NCI-H1092 (cell line): ENCODE measurements at places on chromosomes 1 and 21.
A peak's percentile ranks its signal among the peaks of the same experiment; 100 is the strongest.

DNA sequence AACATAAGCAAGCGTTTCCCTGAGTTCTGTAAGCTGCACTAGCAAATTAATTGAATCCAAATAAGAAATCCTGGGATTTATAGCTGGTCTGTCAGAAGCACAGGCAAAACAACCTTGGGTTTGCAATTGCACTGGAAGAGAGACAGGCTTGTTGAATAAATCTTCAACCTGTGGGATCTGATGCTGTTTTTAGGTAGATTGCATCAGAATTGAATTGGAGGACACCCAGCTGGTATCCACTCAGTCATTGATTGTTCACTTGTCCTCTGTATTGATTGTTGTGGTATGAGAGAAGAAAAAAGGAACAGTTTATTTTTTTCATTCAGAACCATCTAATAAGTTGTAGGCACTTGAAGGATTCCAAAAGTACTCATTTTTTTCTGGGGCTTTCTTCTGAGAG lies 497.4 kb downstream of the SIPA1L2 start:
- DNase-seq, result no peak

- peak; percentile 32 for DNase-seq
Observed at GRCh38 chr1:18344755-18345154, 136.0 kb upstream of the KLHDC7A start.

DNA sequence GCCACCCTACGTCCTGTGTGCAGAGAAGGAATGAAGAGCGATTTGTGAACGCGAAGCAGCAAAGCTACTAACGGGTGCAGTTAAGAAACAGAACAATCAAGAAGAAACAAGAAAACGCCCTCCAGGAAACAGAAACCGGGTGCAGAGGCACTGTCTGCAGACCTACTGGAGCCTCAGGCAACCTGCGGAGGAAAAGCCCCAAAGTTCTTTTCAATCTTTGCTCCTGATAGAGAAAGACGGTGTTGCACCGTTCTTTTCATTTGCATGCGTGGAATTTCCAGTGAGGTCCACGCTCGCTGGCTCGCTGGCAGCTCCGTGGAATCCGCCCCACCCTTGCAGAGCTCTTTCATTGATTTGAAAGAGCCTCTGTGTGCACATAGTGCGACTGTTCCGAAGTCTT lies 37.0 kb upstream of the PDE9A start:
- DNase-seq, result no peak

DNA sequence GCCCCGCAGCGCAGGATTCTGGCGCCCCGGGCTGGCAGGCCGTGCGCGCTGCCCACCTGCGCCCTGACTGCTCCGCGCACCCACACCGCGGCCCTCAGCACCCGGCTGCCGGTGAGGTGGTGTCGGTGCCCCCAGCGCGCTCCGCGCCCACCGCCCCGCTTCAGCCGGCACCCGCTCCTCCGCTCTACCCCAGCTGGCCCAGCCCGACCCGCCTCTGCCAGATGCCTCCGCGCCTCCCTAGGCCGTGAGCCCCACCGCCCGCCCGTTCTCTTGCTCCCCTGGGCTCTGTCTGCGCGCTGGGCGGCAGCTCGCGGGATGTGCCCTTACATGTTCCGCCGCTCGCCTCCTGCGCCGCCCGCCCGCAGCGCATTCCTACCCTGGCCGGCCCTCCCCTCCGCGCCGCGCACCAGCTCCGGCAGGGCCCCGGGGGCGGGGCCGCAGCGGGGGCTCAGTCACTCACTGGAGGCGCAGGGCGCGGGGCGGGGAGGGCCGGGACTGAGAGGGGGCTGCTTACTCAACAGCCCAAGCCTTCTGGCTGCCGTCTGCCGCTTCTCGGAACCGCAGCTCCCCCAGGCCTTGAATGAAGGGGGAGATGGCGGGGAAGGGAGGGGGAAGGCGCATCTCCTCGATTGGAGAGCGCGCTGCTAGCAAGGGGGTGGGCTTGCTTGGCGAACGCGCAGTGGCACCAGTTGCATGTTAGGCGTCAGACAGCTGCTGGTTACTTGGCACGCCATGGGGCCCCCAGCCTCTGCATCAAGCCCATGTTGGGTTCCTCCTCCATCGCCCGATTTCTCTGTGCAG lies at the start of gene PHLDA3:
TSS of gene PHLDA3 (minus strand) at position 345 of the 801 bp plus-strand sequence. CDS start 402 bp downstream, outside the sequence.
- DNase-seq, result peak; percentile 79

DNA sequence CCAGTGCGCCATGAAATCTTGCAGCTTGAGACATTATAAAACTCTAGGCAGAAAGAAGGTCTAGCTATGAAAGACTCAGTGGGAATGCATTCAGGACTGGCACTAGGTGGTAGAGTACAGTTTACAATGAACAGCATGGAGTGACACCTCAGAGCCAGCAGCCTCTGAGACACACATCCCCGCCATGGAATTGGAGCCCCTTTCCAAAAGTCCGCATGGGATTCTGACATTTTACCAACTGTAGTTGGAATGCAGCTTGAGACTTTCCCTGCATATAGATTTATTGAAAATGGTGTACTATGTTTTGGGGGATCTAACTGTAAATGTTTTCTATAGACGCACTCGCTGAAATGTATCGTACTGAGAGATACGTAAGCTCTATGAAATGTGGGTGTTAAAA lies 116.3 kb downstream of the ZSCAN20 start:
- DNase-seq, result no peak

- DNase-seq, result no peak
Observed at GRCh38 chr1:16338961-16339360, 13.3 kb downstream of the FBXO42 start.

DNA sequence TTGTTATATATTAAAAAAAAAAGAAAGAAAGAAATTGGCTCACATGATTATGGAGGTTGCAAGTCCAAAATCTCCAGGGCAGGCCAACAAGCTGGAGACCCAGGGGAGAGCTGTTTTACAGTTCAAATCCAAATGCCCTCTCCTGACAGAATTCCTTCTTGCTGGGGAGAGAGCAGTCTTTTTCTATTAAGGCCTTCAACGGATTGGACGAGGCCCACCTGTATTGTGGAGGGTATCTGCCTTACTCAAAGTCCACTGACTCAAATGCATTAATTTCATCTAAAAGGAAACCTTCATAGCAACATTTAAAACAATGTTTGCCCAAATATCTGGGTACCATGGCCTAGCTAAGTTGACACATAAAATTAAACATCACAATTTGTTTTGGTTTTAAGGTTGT lies 56.9 kb upstream of the TRIM67 start:
- no peak for DNase-seq

DNA sequence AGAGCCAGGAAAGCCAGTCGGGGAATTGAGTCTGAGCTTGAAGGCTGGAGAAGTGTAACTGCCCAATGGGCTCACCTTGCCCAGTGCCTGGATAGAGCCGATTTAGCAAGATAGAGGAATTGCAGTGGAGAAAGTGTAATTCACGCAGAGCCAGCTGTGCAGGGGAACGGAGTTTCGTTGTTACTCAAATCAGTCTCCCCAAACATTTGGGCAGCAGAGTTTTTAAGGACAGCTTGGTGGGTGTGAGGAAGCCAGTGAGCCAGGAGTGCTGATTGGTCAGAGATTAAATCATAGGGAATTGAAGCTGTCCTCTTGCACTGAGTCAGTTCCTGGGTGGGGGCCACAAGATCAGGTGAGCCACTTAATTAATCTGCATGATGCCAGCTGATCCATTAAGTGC lies 28.4 kb upstream of the NLRP3 start:
- DNase-seq, result no peak

- no peak for DNase-seq
Observed at GRCh38 chr1:3677484-3677883, 25.2 kb downstream of the TP73 start.

GRCh38 chr21:17139696-17140095 lies 373.1 kb upstream of the CXADR start:
- DNase-seq, result no peak

DNA sequence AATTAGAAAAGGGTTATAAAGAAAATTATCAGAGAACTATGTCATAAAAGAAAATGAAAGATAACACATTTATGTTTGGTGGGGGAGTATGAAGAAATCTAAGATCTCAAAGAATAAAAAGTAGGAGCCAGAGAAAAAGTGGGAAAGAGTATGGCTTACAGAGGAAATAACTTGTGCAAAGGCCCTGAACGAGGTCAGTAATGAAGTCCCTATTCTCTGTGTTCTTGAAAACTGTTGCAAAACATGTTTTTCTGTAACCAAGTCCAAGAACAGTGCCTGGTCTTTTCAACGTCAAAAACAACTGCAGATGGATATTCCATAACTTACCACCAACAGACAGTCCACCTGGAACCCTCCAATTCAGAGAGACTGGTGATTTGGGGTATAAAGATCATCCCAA lies 188.1 kb downstream of the NEGR1 start:
- no peak for DNase-seq

DNA sequence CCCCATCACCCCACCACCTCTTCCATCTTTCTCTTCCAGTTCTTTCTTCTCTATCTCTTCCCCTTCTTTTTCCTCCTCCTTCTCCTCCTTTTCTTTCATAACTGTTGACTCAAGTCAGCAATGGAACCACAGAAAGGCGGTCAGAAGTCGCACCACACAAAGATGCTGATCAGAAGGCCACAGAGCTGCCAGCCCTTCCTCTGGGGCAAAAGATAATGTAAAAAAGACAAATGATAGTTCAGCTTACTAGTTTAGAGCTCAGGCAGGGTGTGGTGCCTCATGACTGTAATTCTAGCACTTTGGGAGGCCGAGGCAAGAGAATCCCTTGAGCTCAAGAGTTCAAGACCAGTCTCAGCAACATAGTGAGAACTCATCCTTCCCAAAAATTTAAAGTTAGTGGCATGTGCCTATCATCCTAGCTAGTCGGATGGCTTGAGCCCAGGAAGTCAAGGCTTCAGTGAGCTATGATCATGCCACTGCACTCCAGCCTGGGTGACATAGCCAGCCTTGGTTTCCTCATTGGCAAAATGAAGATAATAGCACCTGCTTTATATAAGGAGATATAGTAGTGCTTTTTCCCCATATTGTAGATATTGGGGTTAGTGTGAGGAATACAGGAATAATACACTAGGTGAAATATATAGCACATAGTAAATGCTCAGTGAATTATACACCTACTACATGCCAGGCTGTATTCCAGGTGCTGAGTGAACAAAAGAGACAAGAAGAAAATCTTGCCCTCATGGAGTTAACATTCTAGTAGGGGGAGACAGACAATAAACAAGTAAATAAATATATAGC lies 12.5 kb upstream of the IGSF3 start:
- no peak for DNase-seq

GRCh38 chr21:37575580-37575979 lies 209.0 kb downstream of the DYRK1A start:
- DNase-seq, result no peak

DNA sequence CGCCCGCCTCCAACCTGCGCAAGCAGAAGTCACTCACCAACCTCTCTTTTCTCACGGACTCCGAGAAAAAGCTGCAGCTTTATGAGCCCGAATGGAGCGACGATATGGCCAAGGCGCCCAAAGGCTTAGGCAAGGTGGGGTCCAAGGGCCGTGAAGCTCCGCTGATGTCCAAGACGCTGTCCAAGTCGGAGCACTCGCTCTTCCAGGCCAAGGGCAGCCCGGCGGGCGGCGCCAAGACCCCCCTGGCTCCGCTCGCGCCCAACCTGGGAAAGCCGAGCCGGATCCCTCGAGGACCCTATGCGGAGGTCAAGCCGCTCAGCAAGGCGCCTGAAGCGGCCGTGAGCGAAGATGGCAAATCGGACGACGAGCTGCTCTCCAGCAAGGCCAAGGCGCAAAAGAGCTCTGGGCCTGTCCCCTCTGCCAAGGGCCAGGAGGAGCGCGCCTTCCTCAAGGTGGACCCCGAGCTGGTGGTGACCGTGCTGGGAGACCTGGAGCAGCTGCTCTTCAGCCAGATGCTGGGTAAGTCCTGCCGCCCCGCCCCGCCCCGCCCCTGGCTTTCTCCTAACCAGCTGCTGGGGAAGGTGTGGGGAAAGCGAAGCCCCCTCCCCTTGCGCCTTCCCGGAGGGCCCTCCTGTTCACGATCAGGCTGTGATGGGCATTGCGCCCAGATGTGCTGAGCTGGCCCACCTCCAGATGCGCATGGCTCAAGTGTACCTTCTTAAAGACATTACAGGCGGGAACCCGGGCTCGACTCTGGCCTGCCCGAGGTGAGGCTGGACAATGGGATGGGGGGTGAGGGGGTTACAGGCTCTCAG lies 110.2 kb downstream of the NAV1 start:
- DNase-seq, result peak; percentile 64

DNA sequence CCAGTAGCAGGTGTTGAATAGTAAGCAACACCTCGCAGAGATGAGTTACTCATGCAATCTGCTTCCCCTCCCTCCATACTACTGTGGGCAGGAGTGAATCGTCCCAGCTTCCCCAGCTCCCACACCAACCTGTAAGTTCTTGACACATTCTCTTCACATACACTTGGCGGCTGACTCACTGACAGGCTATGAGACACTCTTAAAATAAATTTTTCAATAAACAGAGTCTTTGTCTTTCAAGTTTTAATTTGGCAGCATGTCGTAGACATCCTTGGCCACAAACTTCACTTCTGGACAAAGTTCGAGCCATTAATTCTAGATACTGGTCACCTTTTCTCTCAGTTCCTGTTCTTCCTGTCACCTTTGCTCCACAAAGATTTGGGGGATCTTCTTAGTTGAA lies 290.7 kb downstream of the TM2D1 start:
- DNase-seq, result no peak

GRCh38 chr1:99010679-99011078 lies 6.0 kb upstream of the PLPPR5 start:
- DNase-seq, result no peak
